NCI-H2081 treated with DMSO at 0.1 percent for 48 hours (cell line): ENCODE measurements at places on chromosomes 3 and 15.

DNA sequence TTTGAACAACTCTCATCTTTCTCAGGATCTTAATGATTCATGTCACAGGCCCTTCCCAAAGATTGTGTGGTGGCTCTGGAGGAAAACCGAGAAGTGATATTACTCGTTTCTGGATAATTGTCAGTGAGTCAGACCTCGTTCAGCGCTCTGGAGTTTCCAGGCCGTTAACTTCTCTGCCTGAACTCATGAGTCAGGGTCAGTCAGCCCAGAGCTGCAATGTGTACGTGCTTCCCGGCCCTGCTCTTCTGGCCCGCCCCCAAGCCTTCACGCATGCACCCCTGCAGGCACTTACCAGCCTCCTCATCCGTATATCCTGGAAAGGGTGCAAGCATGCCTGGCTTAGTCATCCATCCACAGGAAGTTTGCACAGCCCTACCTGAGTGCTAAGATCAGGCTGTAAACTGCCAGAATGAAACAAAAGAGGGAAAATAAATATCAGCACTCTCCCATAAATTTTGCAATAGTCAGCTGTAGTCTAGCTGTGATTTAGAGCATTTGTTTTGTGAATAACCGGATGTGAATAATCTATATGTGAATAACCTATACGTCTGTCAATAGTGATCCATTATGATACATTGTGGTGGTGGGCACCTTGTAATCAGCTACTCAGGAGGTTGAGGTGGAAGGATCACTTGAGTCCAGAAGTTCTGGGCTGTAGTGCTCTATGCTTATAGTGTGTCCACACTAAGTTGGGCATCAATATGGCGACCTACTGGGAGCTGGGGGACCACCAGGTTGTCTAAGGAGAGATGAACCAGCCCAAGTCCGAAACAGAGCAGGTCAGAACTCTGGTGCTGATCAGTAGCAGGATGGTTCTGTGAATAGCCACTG lies 35.3 kb upstream of the SEMA4B start:
- no peak for DNase-seq

DNA sequence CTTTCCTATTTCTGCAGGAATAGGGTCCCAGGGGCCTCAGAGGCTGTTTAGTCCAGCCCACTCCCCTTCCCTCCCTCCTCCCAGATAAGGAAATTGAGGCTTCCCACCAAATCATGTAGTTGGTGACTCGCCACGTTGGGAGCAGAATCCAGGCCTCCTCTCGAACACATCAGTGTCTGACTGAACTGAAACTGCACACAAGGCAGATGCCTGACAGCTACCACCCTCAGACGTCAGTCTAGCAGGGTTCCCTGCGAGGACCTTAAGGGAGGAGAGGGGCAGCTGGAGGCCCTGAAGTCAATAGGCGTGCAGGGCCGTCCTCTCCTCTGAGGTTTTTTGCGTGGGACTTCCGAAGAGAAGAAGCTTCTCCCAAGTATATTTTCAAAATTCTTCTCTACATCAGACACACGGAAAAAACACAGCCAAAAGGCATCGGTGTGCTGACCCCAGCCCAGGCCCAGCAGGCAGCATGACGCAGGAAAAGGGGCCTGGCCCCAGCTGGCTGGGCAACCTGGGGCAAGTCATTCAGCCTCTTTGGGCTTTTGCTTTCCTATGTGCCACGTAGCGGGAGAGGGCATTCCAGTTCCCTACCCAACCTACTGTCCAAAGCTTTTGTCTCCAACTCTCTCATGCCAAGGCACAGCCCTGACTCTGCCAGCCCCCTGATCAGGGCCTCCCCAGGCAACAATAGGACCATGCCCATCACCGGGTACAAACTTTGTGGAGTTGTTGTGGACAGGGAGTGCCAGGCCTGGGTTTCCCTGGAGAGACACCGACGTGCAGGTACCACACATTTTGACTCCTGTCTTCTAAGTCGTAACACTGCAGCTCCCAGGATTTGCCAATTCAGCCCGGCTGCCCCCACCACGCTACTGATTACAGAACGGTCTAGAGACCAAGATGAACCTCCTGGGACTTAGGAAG lies 283.1 kb downstream of the XXYLT1 start:
- DNase-seq = no peak

GRCh38 chr3:106931904-106932303 lies 445.3 kb upstream of the CCDC54 start:
- no peak for DNase-seq

GRCh38 chr3:58824285-58824684 lies 157.7 kb upstream of the FAM3D start:
- peak; percentile 5 for DNase-seq

DNA sequence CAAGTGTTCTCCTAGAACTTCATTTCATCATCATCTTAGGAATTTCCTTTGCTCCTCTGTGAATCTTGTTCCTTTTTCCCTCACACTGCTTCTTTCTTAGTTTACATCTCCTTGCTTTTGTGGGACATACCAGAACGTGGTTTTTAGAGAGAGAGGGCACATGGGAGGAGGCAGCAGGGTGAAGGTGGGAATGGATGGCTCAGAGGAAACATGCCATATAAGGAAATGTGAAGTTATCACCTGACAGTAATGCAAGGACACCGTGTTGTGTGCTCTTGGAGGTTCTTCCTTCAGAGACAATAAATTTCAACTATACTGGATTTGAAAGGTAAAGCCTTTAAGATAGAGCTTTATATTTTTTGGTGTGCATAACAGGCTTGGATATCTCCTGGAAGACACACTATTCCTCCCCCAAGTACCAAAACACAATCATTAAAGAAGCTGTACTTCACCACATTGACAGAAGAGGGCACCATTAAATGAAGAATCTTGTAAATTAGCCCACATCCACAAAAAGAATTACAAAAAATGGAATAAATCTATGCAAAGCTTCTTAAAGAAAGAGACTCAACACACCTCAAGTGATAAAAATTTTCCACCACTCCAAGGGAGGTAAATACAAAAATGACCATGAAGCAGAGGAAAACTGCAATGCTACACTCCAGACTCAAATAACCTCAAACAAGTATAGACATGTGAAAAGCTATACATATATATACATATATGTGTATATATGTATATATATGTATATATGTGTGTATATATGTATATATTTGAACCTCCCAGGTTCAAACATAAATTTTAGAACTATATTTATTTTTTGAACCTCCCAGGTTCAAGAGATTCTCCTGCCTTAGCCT lies 26.1 kb downstream of the RPL39L start:
- no peak for DNase-seq

GRCh38 chr3:197782230-197782629 lies 8.8 kb upstream of the LRCH3 start:
- no peak for DNase-seq

DNA sequence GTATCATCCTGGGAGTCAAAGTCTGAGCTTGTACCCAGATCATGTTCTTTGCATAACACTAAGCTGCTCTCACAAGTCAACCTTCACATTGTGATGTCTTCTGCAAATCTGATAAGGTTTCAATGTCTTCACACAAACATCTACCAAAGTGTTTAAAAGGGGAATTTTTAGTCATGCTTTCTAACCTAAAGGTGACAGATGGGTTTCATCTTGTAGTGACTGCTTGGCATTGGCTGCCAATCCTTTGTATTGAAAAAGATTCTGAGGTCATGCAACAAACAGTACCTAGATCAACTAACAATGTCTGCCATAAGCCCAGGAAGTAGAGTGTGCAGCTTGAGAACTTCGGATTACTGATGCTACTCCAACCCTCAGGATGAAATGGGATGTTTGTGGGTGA lies 43.6 kb upstream of the DIPK2A start:
- DNase-seq = no peak

- DNase-seq = no peak
Measured at GRCh38 chr3:130963878-130964277, 62.7 kb downstream of the ASTE1 start.

- no peak for DNase-seq
Measured at GRCh38 chr3:64080616-64081234, 57.4 kb upstream of the PSMD6 start.

DNA sequence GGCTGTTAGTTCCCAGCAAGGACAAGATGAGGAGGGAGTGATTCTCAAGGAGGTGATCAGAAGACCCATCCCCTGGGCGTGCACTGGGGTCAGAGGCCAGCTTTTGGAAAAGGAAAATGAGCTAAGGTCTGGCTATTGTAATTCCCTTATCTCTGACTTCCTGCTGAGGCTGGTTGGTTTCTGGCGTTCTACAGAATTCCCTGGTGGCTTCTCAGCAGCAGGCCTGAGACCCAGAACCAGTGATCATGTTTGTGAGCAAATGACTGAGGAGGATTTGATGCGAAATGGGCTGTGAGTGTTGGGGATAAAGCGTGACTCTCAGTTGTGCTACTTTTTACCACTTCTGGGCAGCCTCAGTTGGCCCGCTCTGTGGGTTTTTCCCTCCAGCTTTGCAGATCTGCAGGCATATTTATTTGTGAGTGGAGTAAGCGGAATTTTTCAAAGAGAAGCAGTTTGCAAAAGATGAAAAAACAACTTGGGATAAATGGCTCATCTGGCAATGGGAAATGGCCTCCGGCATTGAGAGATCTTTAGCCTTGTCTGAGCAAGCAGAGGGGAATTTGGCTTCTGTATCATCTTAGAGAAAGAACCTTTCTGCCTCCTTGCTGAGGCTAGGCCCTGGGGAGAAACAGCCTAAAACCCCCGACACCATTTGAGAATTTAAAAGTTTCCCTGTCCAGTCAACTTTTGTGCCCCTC lies 102.7 kb downstream of the SLCO3A1 start:
- DNase-seq = no peak
